HCT116 (cell line): ENCODE measurements at places on chromosomes 7 and 10.

DNA sequence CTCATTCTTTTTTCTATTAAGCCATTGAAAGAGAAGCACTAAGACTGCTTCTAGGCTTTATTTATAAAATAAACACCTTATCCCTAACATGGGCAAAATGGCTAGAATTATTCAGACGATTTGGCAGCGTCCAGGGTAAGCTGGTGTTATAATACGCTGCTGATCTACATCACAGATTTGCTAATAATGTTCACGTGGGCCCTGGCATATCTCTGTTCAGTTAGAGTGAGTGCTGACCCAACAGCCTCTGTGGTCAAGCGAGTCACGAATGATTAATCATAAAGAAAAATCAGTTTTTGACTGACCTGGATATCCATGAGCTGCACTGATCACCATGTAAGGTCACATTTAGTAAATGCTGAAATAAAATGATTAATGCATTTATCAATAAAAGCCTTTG is 28.4 kb upstream of the CBLL1 start:
- peaks cover 7% of the 10 kb centered on the region for H3K4me1 ChIP-seq
- DNase-seq, result no peak
- no peak overlapping the region for H3K4me3 ChIP-seq
- H3K36me3 ChIP-seq, result no peaks in the 10 kb centered on the region

- H3K27ac ChIP-seq, result no peak overlapping the region
- DNase-seq, result no peak
- H3K27me3 ChIP-seq, result peaks cover 63% of the 10 kb centered on the region; the same call in 1 of the 2 replicates
- no peaks in the 10 kb centered on the region for H3K4me1 ChIP-seq
- no peaks in the 10 kb centered on the region for H3K36me3 ChIP-seq
Observed at GRCh38 chr7:32222251-32222900, 152.2 kb upstream of the PDE1C start.

- no peaks in the 10 kb centered on the region for H3K36me3 ChIP-seq
- DNase-seq, result no peak
- H3K4me3 ChIP-seq, result no peak overlapping the region
- H3K27ac ChIP-seq, result no peak overlapping the region
- no peaks in the 10 kb centered on the region for H3K27me3 ChIP-seq
Observed at GRCh38 chr7:37932543-37932942, 12.1 kb downstream of the EPDR1 start.

- H3K27ac ChIP-seq, result no peak overlapping the region
- no peak for DNase-seq
- no peaks in the 10 kb centered on the region for H3K27me3 ChIP-seq
- peaks cover 11% of the 10 kb centered on the region for H3K4me1 ChIP-seq
- H3K36me3 ChIP-seq, result peaks cover 4% of the 10 kb centered on the region; the same call in 1 of the 2 replicates
Observed at GRCh38 chr7:151367284-151367683, 25.7 kb downstream of the NUB1 start.

- H3K27ac ChIP-seq, result no peak overlapping the region
- no peaks in the 10 kb centered on the region for H3K4me1 ChIP-seq
- no peak for DNase-seq
- H3K36me3 ChIP-seq, result no peaks in the 10 kb centered on the region
- no peak overlapping the region for H3K4me3 ChIP-seq
- H3K27me3 ChIP-seq, result 0 out of 2 replicates have a peak, but pooled peaks cover 3% of the 10 kb centered on the region
Observed at GRCh38 chr10:11243425-11244222, 226.0 kb downstream of the CELF2 start.
